Stimulated activated CD8-positive, alpha-beta memory T cell treated with anti-CD3 and anti-CD28 coated beads, Interleukin-4, amount 100 ng/mL, for 24 hours (primary cell): ENCODE measurements at places on chromosomes 1 and 21.

DNA sequence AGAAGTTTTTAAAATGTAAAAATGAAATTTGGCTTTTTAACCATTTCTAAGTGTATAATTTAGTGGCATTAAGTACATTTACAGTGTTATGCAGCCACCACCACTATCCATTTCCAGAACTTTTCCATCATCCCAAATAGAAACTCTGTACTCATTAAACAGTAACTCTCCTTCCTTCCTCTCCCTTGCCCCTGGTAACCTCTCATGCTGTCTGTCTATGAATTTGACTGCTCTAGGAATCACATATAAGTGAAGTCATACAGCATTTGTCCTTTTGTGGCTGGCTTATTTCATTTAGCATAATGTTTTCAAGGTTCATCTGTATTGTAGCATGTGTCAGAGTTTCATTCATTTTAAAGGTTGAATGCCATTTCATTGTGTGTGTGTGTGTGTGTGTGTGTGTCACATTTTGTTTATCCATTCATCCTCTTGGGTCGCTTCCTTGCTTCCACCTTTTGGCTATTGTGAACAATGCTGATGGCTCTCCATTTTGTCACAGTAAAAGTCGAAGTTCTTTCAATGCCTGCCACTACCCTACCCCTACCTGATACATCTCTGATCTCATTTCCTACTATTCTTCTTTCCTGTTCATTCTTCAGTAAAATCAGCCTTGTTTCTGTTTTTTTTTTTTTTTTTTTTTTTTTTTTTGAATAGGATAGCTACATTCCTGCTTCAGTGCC is 45.3 kb downstream of the F3 start:
- DNase-seq = no peak

- no peak for DNase-seq
These were observed 112.2 kb downstream of the NEK7 start for GRCh38 chr1:198268784-198269645.

DNA sequence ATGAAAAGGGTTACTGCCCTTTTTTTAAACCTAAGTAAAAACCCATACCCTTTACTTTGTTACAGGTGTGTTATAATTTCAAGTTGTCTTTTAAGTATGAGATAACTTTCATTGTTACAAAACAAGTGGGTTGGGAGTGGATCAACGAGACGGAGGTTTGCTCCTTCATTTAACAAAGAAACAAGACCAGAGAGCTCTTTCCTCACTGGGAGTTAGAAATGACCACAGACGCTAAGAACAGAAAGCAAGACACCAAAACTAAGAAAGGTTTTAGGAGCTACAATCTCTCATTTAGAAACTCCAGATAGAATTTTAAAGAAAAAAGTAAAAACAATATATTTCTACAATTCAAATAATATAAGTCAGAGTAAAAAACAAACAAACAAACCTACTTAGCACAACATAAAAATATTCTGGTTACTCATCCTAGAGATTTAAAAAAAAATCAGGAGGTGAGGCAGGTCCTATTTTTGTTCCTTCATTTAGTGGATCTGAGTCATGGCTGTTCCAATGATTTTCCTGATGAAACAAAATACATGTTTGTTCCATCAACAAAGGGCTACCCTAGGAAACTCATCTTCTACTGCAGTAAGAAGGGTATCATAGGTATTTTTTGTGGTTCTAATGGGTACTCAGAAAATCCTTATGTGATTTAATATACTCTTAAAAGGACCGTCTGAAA is 33.0 kb downstream of the APP start:
- no peak for DNase-seq

DNA sequence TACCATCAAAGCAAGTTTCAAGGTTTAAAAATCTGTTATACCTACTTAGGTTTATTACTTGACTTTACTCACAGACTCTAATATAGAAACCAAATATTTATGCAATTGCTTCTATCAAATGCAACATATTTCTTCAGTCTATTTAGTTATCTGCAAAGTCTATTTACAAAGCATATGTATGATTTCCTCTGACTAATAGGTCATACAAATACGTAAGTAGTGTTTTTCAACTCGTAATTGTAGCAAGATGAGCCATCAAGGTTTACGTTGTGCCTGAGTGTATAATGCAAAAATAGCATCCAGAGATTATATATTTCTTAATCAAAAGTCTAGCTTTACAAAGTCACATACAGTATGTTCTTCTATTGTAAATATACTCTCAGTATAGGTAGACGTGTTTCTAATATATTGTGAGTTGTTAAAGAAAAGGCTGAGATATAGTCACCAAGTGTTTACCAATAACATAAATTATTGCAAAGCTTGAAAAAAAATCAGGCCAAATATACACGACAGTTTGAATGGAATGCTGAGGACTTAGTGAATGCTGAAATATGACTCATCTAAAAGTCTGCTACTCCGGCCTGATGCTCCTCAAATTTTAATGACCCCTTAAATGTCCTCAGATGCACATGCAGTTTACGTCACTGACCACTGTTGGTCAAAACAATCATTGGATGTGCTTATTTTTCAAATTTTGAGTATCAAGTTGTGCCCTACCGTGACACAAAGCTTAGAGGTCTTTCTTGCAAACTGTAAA is 48.4 kb downstream of the ADAMTS5 start:
- no peak for DNase-seq

- no peak for DNase-seq
These were observed 76.6 kb downstream of the HSPA13 start for GRCh38 chr21:14306126-14306907.

DNA sequence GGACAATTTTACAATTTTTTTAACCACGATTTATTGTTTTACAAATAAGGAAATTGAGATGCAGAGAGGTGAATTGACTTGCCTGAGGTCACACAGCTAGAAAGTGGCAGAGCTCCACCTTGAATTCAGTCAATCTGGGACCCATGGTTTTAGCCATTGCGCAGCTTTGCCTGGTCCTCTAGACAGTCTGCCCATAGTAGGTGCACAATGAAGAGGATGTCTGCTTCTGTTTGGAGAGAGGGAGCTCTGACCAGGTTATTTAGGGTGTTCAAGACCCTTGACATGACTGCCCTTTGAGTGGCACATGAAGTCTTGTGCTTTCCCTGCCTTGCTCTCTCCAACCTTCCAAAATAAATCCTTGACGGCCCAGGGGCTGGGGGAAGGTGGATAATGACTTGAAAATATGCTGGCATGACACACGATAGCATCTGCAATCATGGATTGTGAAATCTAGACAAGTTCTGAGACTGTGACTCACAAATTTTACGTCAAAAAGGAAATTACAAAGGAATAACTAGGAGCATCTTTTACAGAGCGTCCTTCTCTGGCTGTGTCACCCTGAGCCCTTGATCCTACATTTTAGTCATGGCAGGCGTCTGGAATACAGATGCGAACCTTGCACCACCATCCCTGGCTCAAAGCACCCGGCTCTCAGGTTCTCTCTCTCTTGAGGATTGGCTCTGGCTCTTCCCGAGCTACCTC is 26.2 kb upstream of the ID3 start:
- DNase-seq = no peak

GRCh38 chr1:182391362-182392049 is at the start of gene GLUL:
TSS of gene GLUL (minus strand) at chr1:182391790. CDS start at chr1:182388737, 3,053 bp downstream.
- peak; percentile 40 for DNase-seq

DNA sequence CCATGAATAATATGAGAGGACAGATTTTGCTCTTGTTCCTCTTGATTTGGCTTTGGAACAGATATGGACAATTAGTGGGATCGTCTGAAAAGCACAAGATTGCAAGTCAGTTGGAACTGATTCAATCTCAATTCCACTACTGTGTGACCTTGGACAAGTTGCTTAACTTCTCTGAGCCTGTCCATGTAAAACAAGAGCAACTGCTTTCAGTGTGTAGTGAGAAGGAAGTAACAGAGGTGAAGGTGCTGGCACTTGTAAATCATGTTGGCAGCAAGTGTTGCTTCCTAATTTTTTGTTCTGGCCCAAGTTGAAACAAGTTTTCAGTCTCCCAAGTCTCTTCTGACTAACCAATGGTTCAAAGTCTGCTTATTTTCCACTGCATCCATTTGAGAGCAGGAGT is 15.3 kb downstream of the INKA2 start:
- no peak for DNase-seq

- no peak for DNase-seq
These were observed 11.0 kb downstream of the EGLN1 start for GRCh38 chr1:231411036-231411531.

GRCh38 chr1:160056648-160057169 is 13.3 kb downstream of the KCNJ10 start:
- DNase-seq = no peak

- DNase-seq = no peak
These were observed 127.1 kb downstream of the C1orf21 start for GRCh38 chr1:184513966-184514365.

DNA sequence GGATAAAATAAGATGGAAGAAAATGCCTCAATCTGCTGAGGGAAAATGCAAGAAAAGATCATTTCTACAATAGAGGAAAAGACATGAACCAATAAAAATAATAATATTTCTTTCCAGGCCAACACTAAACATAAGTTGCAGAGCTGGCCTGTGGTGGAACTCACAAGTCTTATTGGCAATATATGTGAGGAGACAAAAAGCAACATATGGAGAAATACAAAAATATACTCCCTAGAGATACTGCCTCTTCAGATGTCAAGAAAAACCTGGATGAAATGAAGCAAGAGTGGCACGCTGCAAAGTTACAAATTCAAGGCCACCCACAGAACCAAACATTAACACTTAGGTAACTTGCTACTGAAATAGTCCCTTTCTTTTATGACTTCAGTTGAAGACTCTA is 264.9 kb upstream of the FMN2 start:
- DNase-seq = no peak

DNA sequence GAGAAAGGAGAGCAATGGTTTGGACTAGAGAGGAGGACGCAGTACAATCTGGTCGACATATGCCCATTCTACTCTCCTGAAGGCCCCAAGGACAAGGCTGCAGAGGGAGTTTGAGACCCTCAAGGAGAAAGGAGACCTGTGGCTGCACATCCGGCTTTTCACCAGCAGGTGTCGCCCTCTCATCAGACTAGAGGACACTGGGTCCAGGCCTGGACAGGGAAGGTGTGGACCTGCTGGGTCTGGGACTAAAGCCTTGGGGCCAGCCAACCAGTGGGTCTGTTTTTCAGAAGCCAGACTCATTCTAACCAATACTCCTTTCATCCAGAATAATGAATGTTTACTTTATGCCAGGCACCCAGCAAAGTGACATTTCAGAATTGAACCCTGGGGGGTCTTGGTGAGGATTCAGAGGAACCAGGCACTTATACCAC is 5.0 kb downstream of the SRARP start:
- DNase-seq = peak; percentile 63

- DNase-seq = peak; percentile 66
These were observed 12.2 kb downstream of the CITED4 start for GRCh38 chr1:40849801-40850592.

DNA sequence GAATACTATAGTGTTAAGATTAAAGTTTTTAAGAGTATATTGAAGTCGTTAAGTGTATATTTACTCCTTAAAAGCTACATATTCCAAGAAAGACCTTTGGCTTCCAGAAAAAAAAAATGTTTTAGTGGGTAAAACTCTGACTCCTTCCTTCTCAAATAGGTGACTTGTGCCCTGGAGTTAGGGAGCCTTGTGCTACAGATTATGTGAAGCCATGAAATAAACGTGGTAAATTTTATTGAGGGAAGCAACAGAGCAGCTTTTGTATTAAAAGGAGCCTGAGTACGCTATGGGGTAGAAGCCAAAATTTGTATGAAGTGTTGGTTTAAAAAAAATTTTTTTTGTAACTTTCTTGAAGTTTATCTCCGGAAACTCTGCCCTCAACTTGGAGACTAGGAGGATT is 994 bp downstream of the RO60 start:
- DNase-seq = no peak

DNA sequence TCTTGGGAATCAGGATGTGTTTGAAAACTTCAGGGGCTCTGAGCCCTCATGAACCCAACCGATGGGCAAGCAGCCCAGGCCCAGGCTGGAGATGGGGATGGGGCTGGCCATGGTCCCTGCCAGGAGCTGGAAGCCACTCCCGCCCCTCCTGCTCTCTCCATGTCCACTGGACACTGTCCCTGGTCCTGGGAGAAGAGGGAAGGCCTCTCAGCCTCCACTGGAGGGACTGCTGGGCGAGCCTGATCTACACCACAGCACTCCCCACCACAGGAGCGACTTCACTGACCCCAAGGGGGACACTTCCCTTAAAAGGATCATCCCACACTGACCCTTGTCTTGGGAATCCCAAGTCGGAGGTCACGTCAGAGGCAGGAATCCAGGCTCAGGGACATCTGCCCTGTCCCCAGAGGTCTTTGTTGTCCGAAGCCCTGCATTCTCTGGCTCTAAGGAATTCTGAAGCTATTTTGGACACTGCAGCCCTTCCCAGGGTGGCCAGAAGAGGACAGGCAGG is 16.9 kb upstream of the COL18A1 start:
- no peak for DNase-seq

- no peak for DNase-seq
These were observed 500.7 kb upstream of the NFIA start for GRCh38 chr1:60581455-60582220.

- DNase-seq = no peak
These were observed 11.2 kb upstream of the RAP1GAP start for GRCh38 chr1:21680381-21680780.

- DNase-seq = no peak
These were observed 14.3 kb downstream of the QSOX1 start for GRCh38 chr1:180168786-180169639.

GRCh38 chr1:113007706-113008364 is 51.8 kb upstream of the SLC16A1 start:
- DNase-seq = no peak

DNA sequence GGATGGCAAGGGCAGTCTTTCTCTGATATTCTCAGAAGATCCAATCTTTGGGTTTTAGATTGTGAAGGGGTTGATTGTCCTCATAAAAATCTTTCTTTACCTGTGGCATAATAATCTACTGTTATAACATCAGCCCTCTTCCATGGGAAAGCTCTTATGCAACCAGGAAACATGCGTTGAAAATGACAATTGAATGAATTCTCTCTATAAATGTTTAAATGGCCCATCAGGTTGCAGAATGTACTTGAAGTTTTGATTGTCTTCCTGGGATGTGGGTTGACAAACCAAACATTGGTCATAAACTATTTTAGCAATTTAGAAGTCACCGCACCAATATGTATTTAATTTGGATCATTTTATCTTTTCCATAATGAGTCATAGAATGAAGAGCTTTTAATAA is 31.7 kb upstream of the ITLN1 start:
- no peak for DNase-seq

GRCh38 chr1:55378582-55378981 is 163.4 kb upstream of the USP24 start:
- no peak for DNase-seq

- DNase-seq = no peak
These were observed 112.9 kb downstream of the MAB21L3 start for GRCh38 chr1:116224111-116224510.

DNA sequence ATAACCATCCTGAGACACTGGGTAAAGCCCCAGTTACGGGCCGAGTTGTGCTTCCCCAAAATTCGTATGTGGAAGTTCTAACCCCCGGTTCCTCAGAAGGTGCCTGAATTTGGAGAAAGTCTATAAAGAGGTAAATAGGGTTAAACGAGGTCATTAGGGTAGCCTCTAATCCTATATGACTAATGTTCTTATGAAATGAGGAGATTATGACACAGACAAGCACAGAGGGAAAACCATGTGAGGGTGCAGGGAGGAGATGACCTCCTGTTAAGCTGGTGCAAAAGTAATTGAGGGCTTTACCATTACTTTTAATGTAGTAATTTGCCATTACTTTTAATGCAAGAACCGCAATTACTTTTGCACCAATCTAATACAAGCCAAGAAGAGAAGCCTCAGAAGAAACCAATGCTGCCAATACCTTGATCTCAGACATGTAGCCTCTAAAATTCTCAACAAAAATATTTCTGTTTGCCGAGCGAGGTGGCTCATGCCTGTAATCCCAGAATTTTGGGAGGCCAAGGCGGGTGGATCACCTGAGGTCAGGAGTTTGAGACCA is 260.8 kb downstream of the GPATCH2 start:
- no peak for DNase-seq

GRCh38 chr21:44758141-44758561 is 43.5 kb downstream of the UBE2G2 start:
- DNase-seq = no peak
